Activated CD4-positive, CD25-positive, alpha-beta regulatory T cell treated with anti-CD3 and anti-CD28 coated beads, Interleukin-2, amount 50 U/mL, for 16 hours (primary cell): ENCODE measurements at places on chromosomes 5 and 9.

DNA sequence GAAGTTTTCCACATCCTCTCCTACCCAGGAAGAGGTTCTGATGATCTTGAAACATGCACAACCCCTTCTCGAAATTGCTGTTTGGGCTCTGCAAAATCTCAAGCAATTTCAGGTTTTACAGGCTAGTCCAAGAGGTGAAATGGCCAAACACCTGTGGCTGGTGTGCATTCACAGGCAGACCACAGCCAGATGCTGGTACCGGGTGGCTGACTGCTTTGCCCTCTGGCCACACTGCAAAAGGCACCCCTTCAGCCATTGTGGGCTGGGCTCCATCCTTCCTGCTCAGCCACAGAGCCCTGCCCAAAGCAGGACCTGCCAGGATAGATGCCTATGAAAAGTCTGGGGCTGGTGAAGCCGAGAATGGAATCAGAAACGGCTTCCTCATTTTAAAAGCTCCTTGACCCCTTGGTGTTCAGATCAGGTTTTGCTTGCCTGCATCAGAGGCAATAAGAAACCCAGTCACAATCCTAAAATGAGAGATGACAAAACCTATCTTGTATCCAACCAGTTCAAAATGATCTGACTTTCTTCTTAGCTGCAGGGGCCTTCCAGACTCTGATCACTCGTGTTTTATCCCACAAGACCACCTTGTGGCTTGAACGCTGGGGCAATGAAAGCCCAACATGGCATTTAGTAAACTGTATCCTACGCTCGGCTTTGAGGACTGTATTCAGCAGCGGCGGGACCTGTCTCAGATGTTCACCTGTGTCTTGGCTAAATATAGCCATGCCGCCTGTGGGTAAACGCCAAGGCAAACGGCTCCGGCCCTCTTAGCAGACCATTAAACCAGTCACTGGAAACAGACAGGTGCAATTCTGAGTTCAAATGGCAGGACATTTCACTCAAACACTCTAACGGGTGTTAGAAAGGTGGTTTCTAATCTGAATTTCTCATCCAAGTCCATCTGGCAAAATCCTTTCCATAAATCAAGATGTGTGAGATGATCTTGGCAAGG is 49.6 kb downstream of the EPB41L4B start:
- no peak for DNase-seq

DNA sequence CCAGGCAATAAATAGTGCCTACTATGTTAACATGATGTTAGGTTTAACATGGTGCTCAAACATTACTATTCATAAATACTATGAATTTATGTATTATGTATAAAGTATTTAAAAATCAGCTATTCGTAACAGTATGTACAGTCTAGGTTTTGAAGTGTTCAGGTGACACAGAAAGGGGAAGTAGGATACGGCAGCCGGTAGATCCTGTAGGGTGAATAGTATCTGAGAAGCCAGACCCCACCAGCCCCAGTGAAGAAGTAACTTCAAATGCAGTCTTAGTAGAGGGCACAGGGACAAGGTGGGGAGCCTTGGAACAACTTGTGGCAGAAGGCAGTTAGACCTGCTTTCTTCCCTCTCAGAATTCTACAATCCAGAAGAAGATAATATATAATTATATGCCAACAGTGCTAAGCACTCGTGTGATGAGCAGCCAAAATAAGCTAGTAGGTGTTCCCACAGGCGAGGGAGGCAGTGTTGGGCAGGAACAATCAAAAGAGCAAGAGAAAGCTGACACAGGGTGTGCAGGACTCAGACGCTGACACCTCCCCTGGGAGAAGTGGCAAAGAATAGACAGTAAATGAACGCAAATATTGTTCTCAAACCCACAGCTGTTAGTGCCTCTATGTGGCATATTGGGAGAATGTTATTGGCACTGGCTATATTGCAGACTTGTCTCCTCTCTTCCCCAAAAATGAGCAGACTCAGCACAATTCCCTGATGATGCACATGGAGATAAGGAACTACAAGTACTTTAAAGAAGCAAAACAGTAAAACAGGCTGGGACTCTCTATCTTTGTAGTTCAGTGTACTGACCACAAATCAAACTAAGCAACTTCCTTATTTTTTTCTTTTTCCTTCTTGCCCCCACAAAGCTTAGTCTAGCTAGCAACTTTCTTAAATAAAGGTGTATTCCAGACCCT is 4.6 kb downstream of the ZNF367 start:
- DNase-seq, result no peak

DNA sequence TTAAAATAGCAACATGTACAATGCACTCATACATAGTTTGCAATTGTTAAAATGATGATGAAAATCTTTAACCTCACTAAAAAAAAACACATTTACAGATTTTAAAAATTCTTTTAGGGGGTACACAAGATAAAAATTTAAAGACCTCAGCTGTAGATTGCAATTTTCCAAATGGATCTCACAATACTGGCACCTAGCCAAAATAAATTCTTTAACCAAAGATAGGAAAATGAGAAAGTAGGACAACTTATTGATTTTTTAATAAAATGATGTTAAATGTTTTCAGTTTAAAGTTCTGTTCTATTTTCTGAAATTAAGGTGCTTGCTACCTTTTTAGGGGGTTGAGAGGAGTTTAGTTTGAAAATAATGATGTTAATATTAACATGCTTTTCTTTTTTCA is 90.0 kb downstream of the PCSK1 start:
- DNase-seq, result no peak

DNA sequence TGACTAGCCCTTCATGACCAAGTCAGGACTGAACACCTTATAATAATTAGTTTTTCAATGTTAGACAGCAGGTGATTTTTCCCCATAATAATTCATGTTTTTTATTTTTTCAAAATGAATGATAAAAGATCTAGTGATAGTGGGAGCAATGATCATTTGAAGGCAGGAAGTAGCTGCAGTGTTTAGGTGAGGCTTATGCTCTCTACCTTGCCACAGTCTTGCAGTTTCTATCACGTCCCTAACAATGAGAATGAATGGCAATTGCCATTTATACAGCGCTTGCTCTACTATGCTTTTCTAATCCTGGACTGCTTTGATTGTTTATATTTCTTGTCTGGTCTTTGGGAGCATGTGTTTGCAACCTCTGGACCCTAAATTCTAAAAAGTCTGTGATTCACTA is 367.8 kb upstream of the RIOK2 start:
- DNase-seq, result no peak

- no peak for DNase-seq
These were observed 926.3 kb upstream of the ARRDC3 start for GRCh38 chr5:92309336-92309991.

DNA sequence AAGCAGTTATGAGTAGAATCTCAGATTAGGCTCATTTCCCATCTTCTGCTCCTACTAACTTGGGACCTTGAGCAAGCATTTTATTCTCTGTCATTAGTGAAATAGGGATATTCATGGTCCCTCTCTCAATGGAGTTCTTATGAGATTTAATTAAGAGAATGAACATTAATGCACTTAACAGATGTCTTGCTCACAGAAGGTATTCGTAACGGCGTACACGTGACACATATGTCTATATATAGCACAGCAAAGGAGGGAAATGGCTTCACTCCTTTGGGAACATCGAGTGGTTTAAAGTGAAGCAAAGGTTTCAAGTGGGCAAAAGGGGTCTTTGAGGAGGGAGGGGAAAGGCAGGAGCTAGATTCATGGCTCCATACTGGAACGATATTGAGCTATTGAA is 24.6 kb downstream of the KDM4C start:
- DNase-seq, result no peak

DNA sequence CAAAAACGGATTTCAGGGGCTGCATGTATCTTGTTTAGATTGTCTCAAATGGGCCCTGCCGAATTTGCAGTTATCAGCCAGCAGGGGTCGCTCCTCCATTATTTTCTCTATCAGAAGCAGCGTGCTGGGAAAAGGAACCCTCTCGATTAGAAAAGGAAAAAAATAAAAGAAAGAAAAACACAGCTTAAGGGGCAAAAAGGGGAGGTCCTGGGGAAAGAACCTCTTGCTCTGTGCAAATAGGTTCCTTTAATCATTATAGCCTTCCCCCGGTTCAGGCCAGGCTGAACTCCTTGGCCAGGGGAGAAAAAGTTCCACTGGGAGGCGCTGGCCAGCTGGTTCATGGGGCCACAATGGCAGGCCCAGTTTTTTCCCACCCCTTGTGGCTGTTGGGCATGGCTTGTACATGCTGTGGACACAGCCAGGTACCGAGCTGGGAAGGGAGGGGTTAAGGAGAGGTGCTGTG is 25.0 kb upstream of the CAPSL start:
- no peak for DNase-seq

GRCh38 chr5:105751908-105752307 is 1918.8 kb downstream of the EFNA5 start:
- no peak for DNase-seq

- DNase-seq, result no peak
These were observed 8.3 kb downstream of the DCTN4 start for GRCh38 chr5:150750469-150750868.

GRCh38 chr5:117690612-117691011 is 1116.0 kb upstream of the SEMA6A start:
- no peak for DNase-seq

DNA sequence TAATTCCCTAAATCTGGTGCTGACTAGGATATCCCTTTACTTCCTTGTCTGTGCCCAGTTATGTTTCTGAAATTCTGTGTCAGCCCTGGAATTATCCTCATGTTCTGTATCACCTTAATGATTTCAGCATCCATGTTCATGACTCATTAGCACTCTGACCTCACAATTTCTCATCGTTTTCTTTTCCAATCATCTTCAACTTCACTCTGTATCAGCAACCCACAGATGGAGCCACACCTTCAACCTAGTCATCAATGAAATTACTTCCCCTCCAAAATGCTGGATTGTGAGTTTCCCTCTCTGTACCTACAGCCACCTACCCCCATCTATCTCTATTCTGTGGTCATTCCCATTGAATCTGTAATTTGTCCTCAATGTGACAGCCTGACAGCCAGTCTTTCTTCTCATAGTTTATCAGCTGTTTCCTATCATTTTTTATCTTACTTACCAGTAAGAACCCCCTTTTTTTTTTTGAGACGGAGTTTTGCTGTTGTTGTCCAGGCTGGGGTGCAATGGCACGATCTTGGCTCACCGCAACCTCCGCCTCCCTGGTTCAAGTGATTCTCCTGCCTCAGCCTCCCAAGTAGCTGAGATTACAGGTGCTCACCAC is 3.1 kb upstream of the IL6ST start:
- no peak for DNase-seq

DNA sequence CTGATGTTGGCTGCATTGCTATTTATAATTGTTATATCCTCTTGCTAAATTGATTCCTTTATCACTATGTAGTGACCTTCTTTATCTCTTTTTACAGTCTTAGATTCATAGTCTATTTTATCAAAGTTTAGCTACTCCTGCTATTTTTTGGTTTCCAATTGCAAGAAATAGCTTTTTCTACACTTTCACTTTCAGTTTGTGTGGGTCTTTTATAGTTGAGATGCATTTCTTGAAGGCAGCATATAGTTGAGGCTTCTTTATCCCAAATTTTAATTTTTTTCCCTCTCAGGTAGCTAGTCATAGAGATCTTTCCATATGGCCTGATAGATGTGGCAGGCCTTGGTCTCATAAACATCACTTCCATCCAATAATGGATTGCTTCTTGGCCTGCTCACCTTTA is 228.5 kb downstream of the COMMD10 start:
- no peak for DNase-seq

DNA sequence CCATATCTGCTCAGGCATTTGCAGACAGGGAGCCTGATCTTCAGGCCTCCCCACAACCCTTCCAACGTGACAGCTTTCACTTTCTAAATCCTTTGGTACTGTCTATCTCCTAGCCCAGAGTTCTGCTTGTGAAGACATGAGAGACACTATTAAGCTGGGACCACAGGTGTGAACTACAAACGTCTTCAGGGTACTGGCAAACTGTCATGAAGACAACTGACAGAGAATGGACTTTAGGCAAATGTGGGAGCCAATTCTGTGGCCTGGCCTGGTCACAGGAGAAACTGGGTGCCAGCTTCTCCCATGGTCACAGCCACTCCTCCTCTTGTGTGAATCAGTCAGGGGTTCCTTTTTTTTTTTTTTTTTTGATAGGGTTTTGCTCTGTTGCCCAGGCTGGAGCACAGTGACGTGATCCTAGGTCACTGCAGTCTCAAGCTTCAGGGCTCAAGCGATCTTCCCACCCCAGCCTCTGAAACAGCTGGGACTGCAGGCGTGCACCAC is 10.4 kb downstream of the TRIM14 start:
- DNase-seq, result no peak

- no peak for DNase-seq
These were observed 96.4 kb downstream of the DIRAS2 start for GRCh38 chr9:90546200-90546599.

DNA sequence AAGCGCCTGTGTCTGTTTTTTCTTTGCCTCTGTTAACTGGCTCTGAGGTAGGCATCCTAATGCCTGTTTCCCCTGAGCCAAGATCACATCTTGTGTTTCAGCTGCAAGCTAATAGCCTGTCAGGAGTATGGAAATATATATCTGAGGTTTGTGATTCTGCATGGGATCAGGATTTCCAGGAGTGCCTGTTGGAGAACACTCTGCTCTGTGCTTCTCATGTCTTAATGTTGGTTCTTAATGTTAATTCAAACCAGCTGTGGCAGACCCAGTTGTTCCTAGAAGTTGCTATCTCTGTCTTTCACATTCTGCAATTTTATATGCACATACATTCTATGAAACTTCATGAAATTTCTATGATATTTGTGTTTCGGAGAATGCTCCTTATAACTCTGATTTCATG is 72.1 kb downstream of the PGM5 start:
- no peak for DNase-seq

DNA sequence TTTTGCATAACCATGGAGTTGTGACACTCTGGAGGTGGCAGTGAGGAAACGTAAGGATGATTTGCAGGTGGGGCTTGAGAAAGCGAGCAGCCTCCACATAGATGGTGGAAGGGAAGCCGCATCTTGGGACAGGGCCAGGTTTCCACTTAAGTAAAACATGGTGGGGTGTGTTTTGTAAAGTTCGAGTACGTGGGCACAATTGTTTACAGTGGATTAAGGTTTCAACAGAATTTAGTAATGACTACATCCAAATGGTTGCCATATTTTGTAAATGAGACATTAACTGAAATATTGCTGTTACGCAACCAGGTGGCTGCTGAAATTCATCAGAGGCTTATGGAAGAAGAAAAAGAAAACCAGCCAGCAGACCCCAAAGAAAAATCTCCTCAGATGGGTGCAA is 85.4 kb upstream of the IL7R start:
- no peak for DNase-seq

- no peak for DNase-seq
These were observed 46.2 kb downstream of the TENT4A start for GRCh38 chr5:6759401-6759800.
